Lung (tissue), 17 donors: ENCODE measurements at places on chromosomes 1 and 21. TPM values are rescaled to one million over a fixed set of nuclear protein-coding genes. Genes with fewer than 3 reads are reported as not detected.

SLC16A4 gene
- 12.0 TPM for total RNA-seq

GRCh38 chr1:160534823-160535605 lies 12.0 kb upstream of the SLAMF6 start:
- no peaks in the 10 kb centered on the region for H3K4me1 ChIP-seq

DNA sequence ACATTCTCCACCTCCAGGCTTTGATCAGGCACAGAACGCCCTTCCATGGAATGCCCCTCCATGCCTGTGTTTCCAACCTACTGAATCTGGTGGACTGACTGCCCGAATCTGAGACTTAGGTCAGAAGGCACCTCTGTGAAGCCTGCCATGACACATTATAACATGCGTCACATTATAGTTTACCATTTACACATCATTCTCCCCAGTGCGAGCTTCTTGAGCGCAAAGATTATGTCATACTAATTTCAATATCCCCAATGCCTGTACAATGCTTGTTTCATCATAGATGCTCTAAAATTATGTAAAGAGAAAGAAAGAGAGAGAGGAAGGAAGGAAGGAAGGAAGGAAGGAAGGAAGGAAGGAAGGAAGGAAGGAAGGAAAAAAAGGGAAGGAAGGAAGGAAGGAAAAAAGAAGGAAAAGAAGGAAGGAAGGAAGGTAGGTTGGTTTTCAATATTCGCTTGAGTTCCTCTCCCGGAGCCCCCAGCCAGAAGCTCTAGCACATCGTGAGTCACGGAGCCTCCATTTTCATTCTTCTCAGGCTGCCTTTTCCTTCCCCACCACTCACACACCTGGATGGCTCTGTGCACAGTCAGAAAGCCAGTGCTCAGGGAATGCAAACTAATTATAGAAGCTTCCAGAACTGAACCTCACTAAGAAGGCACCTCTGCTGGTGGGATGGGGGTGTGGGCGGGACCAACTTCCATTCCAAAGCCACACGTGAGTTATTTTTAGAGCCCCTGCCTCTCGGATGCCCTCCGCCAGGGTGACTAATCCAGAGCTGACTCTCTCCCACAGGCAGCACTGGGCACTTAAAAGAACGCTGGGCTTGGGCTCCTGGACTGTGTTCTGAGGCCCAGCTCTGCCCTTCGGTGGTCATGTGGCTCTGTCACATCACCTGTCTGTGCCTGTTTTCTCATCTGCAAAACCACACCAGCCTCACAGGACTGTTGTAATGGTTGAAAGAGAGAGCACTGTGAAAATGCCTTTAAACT lies 27.4 kb downstream of the LAMB3 start:
- no peak for DNase-seq
- H3K4me3 ChIP-seq, result no peak overlapping the region
- H3K36me3 ChIP-seq, result no peaks in the 10 kb centered on the region

DNA sequence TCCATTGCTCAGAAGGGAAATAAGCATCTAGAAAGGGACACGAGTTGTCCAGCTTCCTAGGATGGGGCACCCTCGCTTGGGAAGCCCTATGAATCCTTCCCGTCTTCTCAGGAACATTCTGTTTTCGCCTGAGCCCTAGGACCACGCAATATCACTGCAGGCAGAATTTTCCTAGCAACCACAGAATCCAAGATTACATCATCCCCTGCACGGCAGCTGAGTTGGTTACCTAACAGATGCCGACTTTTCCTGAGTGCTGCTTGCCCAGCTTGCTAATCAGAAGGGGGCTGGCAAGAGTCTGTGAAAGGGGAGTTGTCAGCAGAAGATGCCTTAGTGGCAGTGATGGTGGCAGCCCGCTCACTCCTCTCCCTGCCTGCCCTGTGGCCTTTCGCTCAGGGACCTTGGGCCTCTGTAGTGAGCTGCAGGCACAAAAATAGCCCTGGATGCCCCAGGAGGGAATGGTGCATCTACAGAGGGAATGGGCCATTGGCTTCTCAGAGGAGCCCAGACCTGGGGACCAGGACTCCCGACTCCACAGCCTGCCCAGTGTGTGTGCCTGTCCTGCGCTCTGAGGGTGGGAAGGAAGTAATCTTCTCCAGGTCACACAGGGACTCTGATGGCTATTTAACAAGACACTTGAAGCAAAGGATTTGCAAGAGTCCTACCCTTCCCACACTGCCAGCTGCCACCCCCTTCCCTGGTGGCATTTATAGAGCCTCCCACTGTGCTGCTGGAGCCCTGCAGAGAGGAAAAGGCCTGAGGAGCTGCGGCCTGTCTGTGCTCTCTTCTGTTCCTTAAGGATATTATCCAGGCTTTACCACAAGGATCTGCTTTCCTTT lies 28.9 kb upstream of the CLSTN1 start:
- H3K4me3 ChIP-seq, result no peak overlapping the region
- no peaks in the 10 kb centered on the region for H3K27me3 ChIP-seq
- peaks cover 8% of the 10 kb centered on the region for H3K36me3 ChIP-seq
- no peak for DNase-seq
- H3K27ac ChIP-seq, result no peak overlapping the region
